Chondrocyte (in vitro differentiated cells): ENCODE measurements at places on chromosomes 3 and 15. TPM values are rescaled to one million over a fixed set of nuclear protein-coding genes. Genes with fewer than 3 reads are reported as not detected.

STRA6 gene
- 4.9 to 12.7 TPM (median 5.4 TPM) in 3 replicates for total RNA-seq

RTP1 gene
- total RNA-seq, result not detected in 3 replicates

SH2D7 gene
- not detected in 3 replicates for total RNA-seq

TTLL13 gene
- total RNA-seq, result 0.69 TPM in 1 of 3 replicates, not detected in the others

FBLN2 gene
- 284 to 413 TPM (median 394 TPM) in 3 replicates for total RNA-seq

AP3B2 gene
- 0.80 to 0.97 TPM in 2 of 3 replicates, not detected in the other for total RNA-seq

FOXL2 gene
- total RNA-seq, result 0.18 to 0.22 TPM in 2 of 3 replicates, not detected in the other

FMN1 gene
- total RNA-seq, result 4.0 to 6.6 TPM (median 4.8 TPM) in 3 replicates

DNA sequence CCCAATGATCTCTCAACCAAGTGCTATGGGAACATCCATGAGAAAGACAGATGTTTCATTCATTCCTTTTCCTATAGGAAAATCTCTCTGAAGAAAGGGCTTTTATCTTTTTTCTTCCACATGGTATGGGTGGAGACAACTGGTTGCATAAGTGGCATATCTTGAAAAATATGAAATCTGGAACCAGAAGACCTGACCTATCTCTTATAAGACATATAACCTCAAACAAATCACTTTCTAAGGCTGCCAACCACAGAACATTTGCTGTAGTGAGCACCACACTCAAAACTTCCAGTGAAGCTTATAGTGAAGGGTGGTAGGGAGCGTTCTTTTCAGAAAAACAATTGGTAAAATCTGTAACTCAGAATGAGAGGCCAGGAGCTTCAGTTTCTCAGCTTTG lies 58.5 kb downstream of the SHQ1 start:
- no peak for DNase-seq

- DNase-seq, result no peak
Measured at GRCh38 chr15:92839696-92840095, 60.4 kb upstream of the CHD2 start.

DNA sequence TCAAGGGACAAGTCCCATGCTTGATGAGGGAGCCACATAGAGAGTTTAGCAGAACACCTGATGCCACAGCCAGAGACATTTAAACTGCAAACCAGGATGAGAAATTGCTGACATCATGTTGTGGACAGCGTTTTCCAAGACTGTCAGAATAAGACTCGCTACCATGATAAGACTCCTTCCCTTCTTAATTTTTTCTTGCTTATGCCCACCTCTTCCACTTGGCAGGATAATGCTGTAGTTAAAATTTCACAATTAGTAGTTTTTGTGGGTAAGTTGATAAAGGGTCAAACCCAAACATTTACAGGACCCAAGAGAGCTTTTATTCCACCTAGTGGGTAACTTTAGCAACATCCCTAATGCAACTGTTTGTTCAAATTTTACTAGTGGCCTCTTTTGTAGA lies 3.0 kb upstream of the PIAS1 start:
- DNase-seq, result no peak

DNA sequence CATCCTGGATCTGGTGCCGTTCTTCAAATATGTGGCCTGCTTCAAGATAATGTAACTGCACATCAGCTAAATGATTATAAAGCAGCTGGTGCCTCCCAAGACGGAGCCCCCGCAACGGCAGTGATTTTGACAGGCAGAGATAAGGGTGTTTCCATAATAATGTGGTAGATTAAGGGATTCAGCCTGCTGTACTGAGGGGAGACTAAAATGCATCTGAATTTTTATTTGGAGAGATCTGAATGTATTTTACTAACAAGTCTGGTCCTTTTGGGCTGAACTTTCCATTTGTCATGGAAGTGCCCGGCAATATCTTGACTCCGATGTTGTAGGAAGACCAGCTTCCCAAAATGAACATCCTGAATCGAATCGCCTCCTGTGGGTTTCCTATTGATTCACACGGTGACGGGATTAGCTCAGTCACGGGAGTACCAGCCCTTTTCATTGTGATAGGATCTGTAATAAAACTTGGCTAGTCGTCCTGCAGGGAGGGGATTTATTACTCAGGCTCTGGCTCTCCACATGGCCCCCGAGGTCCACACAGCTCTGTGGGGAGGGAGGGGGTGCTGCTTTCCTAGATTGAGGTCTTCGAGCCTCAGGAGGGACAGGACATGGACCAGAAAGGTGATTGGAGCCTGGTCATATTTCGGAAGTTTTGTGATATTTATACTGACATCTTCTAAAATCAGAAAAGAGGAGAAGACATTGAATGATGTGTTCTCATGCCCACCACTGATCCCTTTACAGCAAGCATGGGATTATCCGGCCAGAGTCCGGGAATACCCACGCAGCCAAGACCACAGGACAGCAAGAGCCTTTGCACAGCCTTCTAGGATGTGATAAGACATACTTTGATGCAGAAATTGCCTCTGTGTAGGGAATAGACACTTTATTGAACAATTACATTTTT lies 2.5 kb upstream of the PCSK6 start:
- no peak for DNase-seq

GRCh38 chr3:197426121-197426566 lies 127.7 kb upstream of the DLG1 start:
- DNase-seq, result no peak

DNA sequence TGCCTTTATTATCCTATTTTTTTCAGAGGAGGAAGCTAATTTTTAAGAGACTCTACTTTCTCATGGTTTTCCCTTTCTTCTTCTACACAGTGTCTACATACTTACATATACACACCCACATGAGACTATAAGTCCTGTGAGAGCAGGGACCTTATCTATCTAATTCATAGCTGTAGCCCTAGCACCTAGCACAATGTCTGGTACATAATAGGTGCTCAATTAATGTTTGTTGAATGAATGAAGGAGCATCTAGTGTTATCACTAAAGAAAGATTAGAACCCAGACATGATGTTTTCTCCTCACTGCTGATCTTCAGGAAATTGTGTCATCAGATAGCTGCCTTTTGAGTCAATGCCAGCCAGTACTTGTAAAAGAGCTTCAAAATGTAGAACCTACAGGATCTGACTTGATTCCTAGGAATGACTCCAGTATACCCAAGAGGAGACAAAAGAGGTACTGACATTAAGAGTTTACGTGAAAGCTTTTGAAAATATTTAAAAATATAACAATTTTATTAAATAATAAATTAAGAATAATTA lies 2.5 kb downstream of the SCG5 start:
- DNase-seq, result no peak

DNA sequence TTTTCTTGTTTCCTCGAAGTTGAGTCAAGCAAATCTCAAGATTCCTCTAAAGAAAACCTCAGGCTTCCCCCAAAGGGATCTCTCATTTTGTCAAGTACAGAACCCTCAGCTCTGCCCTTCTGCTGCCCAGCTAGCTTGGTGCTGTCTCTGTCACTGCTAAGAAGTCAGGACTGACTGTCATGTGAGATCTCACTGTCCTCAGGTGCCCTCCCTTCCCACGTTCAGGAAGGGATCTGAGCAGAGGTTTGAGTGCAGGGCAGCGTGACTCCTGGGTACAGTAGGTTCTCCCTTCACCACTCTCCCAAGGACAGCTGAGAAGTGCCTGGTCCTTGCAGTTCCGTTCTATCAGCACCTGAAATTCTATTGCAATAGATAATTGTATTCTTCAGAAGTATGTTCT lies 229.7 kb downstream of the SLCO3A1 start:
- DNase-seq, result no peak

DNA sequence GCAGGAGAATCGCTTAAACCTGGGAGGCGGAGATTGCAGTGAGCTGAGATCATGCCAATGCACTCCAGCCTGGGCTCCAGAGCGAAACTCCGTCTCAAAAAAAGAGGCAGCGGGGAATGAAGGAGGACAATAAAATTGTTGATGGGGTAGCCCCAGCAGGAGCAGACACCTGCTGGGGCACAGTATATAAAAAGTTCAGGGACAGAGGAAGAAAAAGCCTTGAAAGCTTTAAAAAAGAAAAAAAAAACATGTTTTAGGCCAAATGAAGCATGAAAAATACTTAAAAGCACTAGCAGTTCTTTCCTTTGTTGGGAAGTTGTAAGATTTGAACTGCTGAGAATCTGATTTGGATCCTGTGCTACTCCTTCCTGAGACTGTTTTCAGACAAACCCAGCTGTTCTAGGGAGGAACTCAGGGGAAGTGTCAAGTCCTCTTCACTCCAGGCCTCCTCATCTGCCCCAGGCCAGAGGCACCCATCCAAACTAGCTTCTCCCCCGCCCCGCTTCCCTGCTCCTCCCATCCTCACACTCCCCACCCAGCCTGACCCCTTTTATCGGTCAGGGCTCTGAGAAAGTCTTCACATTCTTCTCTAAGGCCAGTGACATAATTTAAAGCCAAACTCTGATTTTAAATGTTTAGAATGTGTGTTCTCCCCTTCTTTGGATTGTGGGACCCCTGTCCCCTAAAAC lies 4.9 kb downstream of the IL17RD start:
- no peak for DNase-seq

GRCh38 chr3:101725194-101725889 lies 928 bp downstream of the CEP97 start:
- DNase-seq, result no peak

DNA sequence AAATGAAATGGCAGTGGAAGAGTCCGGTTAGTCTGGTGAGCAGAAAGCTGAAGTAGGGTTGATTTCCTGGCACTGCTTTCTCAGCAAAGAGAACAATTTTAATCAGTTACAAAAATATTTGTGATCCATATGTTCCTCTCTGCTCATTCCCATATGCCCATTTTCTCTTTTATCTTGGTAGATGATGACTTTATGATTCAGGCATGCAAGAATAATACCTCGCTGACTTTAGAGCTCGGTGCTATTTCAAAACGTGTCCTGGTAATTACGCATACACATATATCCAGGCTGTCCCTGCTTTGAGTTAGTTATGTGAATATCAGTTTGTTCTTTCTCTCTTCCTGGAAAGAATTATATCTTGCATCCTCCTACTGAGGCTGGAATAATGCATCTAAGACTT lies 38.5 kb downstream of the ARPP21 start:
- no peak for DNase-seq

GRCh38 chr3:100183608-100184125 lies 69.4 kb upstream of the FILIP1L start:
- DNase-seq, result no peak

DNA sequence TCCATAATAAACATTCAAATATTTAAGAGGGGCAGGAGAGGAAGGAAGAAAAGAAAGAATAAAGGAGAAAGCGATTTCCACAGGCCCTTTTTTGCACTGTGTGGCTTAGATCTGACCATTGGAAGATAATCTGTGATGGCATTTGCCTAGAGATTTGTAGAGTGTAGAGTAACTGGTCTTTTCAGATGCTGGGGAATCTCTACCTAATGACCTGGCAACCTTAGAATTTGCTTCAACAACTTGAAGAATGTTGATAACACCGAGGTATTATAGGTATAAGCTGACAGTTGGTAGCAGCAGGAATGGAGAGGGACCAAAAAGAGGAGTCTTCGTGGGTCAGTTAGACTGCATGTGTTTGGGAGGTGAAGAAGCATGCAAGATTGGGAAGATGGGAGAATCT lies 20.9 kb upstream of the AVEN start:
- no peak for DNase-seq

DNA sequence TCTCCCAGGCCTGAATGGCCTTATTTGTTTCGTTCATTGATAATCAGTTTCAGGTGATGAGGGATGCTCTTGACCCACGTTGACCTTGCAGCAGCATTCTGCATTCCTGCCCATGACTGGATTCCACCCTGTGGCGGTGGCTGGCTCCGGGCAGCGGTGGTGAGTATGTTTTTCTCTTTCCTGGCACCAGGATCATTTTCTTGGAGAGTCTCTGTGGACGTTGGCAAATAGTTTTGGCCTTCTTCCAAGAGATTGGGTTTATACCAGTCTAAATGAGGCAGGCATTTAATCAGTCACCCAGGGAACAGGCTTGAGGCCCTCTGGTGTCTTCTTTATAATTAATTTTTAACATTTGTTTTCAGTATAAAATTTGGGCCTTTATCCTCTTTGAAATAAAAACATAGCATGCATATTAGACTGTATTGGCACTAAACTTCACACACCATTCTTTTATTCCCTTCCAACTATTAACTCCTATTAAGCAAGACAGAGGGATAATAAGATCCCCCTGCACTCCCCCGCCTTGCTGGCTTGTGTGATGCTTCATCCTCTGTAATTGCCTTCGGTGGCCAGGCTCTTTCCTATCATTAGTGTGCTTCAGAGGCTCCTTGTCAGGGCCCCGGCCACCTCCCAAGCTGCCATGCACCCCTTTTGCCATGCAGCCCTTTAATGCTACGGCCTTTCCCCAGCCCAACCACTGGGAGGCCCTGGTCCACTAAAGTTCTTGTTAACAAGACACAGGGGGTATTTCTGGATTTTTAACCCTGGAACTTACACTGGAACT lies 176.2 kb upstream of the TOPAZ1 start:
- DNase-seq, result no peak

DNA sequence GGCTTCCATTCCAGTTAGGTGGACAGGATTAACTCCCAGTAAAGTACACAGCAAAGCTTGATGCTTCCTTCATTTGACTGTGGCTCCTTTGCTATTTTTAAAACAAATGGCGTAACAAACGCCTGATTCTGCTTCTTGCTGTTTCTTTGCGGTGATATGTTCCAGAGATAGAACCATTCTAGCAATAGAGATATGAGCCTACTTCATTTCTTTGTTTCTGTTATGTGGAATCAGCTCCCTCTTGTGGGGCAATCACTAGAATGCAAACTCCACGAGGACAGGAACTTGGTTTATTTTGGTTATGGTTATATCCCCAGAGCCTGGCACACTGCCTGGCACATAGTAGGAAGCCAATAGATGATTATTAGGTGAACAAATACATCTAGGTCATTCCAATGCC lies 122.6 kb upstream of the SLC6A11 start:
- no peak for DNase-seq

GRCh38 chr3:174208161-174208560 lies 651.0 kb upstream of the NAALADL2 start:
- no peak for DNase-seq

- no peak for DNase-seq
Measured at GRCh38 chr3:183151086-183151485, 11.4 kb downstream of the LAMP3 start.

GRCh38 chr3:153029350-153029749 lies 132.7 kb upstream of the RAP2B start:
- no peak for DNase-seq

DNA sequence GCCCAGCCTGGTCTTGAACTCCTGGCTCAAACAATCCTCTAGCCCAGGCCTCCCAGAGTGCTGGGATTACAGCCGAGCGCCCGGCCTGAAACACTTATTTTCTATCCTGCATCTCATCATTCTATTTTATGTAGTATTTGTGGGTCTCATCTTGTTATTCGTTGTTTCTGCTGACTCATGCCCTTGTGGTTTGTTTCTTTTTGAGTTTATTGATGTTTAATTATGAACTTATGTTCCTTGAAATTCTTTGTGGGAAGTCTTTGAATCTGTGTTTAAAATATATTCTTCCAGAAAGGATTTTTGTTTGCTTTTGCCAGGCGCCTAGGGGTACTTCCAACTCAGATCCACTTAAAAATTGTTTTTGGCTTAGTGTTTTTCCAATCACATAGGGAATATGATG lies 78.3 kb upstream of the C15orf39 start:
- DNase-seq, result no peak
